ENCODE measurements at places on chromosomes 12 and 14. TPM values are rescaled to one million over a fixed set of nuclear protein-coding genes. Genes with fewer than 3 reads are reported as not detected.
A peak's percentile ranks its signal among the peaks of the same experiment; 100 is the strongest.

DNA sequence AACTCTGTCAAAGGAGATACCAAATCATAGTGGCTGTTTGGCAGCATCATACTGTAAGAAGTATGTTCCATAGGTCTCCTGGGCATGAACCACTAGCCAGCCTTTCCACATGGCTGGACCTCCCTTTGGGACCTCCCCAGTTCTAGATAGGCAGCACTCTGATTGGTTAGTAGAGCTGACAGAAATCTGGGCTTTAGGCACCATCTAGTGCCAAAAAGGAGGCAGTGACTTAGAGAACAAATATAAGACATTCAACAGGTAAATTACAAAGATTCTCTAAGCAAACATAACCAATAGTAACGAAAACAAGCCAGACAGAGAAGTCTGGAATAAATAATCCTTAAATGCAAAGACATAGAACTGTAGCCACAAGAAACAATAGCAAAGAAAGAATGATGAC lies 148.0 kb upstream of the PDE3A start:
- peak; percentile 49 for DNase-seq

DNA sequence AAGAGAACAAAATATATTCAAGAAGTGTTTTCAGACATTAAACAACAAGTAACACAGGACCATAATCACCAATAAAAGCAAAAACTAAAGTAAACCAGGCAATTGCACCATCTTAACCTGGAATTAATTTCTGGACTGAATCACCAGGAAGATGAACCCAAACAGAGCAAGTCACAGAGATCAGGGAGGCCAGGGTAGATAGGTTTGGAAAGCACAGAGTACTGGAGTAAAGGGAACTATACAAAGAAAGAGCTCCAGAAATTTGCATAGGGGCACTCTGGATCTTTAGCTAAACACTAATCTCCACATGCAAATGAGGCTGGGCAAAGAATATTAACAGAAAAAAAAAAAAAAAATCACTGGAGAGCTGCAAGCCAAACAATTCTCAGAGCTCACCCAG lies 84.7 kb downstream of the NUAK1 start:
- DNase-seq: no peak

Gene EPYC
- total RNA-seq: 0.17 TPM

DNA sequence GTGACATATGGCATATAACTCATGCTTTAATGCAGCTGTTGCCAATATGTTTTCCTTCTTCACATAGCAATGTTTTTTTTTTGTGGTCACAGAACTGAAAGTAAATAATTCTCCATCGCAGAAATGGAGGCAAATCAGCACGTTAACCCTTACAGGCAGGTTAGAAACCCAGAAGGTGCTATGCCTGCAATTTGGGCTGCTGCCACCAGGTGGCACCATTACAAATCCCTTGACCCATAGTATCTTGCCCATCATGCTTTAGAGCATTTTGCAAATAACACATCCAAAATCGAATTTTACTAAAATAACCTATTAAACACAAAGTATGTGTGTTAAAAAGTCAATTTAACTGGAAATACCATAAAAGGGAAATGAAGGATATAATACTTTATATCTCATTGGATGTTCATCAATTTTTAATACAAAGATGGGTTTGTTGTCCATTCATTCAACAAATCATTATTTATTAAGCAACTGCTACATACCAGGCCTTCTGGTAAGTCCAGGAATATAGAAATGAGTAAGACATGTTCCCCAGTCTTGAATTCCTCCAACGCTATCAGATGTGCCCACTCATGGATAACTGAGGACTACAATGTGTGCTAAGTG lies 340.1 kb downstream of the GLT1D1 start:
- DNase-seq: no peak

- DNase-seq: no peak
These were observed 12.8 kb downstream of the SOAT2 start for GRCh38 chr12:53115891-53116648.

Gene ART4
- total RNA-seq: not detected

Gene PTHLH
- total RNA-seq: 7.5 TPM

DNA sequence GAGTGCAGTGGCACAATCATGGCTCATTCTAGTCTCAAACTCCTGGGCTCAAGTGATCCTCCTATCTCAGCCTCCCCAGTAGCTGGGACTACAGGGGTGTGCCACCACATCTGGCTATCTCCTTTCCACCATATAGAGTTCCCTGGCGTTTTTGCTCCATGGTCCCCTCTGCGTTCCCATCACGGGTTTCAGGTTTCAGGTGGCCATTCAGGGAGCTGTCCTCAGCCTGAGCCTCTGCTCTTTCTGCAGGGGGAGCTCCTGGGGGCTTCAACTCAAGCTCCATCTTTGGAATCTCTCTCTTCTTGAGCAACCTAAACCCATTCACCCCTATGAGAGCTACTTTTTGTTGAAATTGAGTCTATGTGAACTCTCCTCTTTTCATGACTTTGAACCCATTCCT lies 11.6 kb downstream of the SMIM41 start:
- DNase-seq: no peak

DNA sequence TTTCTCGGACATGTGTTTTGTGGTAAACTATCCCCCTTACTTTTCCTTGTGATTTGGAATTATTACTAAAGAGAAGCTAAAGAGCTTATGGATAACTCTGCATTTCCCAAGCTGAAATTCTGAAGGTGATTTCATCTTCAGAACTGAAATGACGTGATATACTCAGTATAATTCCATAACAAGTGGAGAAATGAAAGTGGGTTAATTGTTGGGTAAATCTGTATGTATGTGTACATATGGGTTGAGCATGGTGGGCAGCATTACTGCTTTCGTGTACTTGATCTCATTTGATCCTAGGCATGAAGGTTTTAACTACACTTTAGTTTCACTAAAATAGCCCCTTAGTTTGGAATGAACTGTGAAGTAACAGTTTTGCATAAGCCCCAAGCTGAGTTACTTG lies 4.1 kb downstream of the YY1 start:
- DNase-seq: no peak

Measured in M059J (cell line).